Putamen (tissue), 1 donor: ENCODE measurements at places on chromosomes 5 and 9.

DNA sequence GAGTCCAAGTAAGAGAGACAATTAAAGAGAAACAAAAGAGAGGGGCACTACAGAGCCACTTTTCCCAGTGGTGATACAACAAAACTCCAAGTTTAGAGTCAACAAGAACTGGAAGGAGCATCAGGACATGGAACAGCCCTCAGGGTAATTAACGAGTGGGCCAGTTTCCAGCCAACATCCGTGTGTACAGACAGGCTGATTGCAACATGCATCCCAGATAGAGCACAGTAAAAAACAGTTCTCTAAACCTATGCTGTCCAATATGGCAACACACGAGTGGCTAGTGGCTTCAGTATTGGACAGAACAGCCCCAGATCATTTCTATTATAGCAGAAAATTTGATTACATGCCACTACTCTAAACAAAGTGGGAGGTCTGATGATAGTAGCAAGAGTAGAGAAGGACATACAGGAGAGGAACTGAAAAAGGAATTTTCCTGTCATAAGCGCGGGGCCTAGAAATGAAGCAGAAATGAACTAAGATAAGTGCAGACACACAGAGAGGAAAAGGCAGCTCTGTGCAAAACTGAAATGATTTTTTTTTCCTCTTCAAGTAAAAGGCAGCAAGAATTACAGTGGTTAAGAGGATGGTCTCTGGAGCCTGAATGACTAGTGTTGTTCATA, 175.6 kb upstream of the CCNG1 start:
- DNase-seq = no peak

GRCh38 chr5:31898036-31898632, 259.2 kb downstream of the PDZD2 start:
- no peak for DNase-seq

- no peak for DNase-seq
Observed at GRCh38 chr5:57777174-57777581, 294.6 kb upstream of the ACTBL2 start.

DNA sequence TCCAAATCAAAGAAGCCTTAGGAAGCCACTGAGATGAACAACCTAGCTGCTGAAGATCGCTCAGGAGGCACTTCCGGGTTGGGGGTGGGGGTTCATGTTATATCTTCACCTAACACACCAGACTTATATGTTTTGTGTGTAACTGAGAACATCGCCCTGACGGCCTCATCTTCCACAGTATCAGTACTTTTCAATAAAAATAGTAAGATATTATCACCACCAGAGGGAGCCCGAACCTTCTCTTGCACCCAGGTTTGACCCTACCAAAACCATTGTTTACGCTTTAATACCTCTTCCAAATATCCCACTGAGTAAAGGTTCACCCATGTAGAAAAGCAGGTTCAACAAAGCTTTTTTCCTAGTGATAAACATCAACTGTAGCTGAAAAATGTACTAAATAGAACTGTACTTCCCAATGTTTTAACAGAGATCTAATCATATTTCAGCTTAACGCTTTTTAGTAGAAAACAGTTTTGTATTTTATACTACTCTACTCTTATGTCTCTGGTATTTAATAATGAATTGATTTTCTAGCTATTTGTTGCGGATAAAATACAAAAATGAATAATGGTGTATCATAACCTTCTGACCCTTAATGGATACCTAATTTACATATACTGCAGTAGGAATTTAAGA, 244.0 kb downstream of the EPB41L4A start:
- DNase-seq = no peak

DNA sequence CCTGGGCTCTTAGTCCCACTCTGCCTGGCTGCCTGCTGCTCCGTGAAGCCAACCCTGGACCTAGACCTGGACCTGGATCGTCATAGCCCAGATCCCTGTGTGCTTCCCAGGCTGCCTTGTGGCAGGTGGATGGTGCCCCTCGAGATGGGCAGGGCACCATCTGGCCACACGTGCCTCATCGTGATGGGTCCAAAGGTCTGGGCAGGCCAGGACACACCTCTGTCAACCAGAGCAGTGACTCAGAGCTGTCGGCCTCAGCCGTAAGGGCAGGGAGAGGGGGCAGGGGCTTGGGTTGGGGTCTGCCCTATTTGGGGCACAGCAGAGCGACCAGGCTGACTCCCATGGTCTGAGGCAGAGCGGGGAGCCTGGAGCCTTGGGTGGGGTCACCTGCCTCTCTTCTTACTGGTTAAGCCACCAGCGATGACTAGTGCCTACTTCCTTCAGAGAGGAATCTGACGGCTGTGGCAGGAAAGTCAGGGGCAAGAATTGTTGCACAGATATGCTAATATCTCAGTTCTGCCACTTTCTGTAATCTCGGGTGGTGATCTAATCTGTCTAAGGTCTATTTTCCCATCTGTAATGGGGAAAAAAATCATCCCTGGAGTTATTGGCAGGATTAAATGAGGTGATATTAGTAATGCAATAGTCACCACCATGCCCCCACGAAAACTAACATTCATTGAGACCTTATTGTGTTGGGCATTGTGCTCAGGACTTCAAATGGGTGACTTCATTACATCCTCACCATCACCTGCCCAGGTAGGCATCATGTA, 3.2 kb upstream of the CDHR2 start:
- DNase-seq = no peak

- DNase-seq = peak; percentile 5
Observed at GRCh38 chr9:21709464-21710058, 92.9 kb upstream of the MTAP start.

DNA sequence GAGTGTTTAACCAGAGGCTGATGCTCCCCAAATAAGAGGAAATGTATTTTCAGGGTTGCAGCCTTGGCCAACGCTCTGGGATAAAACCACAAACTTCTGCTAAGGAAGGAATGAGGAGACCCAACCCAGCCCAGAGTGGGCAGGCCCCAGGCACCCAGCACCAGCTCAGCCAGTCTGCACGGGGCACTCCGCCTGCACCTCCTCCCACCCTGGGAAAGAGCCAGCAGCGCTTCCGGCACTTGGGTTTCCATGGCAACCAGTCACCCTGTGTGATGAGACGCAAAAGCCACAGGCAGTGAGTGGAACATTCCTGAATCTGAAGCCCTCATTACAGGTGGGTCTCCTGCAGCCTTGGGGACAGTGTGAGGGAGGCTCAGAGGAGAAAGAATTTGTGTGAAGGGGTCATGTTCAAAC, 85.2 kb upstream of the ZBTB43 start:
- peak; percentile 68 for DNase-seq

DNA sequence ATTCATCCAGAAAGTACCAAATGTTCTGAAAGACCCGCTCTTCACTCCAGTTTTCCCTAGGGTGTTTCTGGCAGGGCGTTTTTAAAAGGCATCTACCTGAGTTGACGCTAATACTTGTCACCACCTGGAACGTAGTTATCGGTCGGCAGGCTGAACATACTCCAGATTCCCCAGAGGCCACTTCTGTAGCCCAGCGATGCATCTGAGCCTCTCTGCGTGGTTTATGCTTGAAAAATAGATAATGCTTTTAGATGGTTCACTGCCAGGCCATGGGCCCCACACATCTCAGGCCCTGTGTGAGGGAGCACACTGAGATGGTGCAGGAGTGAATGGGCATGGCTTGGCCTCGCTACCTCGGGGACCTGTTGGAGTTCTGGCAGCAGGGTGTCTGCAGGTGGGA, 33.0 kb upstream of the NCS1 start:
- DNase-seq = no peak
